ENCODE measurements at places on chromosomes 16 and 17.

DNA sequence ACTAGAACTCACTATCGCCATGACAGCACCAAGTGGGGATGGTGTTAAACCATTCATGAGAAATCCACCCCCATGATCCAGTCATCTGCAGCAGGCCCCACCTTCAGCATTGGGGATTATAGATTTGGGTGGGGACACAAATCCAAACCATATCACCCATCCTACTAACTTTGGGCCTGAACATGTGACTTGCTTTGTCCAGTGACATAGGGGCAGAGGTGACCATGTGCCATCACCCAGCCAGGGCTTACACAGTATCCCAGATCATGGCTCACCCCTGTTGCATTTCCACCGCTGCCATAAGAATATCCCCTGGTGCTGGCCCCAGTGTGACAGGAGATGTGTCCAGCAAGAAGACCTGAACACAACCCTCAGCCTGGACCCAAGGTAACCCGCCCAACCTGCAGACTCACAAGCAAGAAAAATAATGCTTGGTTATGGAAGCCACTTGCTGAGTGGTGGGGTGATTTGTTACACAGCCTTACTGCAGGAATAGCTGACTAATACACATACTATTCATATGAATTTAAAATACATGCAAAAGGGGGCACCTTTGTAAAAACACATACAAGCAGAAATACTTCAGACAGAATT is 130.9 kb downstream of the GSG1L start:
- DNase-seq: no peak

DNA sequence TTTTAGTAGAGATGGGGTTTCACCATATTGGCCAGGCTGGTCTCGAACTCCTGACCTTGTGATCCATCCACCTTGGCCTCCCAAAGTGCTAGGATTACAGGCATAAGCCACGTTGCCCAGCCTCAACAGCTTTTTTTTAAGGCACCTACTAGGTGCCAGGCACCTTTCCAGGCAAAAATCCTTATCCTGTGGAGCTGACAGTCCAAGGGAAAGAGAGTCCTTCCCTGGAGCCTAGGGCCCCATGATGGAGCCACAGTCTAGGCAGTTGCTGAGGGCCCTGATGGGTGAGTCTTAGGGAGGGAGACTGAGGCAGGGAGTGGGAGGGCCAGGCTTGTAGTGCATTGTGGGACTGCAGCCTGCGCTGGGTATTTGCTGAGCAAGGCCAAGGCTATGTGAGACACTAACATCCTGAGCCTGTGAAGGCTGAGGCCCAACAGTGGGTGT is 79.6 kb upstream of the TOB1 start:
- DNase-seq: no peak

DNA sequence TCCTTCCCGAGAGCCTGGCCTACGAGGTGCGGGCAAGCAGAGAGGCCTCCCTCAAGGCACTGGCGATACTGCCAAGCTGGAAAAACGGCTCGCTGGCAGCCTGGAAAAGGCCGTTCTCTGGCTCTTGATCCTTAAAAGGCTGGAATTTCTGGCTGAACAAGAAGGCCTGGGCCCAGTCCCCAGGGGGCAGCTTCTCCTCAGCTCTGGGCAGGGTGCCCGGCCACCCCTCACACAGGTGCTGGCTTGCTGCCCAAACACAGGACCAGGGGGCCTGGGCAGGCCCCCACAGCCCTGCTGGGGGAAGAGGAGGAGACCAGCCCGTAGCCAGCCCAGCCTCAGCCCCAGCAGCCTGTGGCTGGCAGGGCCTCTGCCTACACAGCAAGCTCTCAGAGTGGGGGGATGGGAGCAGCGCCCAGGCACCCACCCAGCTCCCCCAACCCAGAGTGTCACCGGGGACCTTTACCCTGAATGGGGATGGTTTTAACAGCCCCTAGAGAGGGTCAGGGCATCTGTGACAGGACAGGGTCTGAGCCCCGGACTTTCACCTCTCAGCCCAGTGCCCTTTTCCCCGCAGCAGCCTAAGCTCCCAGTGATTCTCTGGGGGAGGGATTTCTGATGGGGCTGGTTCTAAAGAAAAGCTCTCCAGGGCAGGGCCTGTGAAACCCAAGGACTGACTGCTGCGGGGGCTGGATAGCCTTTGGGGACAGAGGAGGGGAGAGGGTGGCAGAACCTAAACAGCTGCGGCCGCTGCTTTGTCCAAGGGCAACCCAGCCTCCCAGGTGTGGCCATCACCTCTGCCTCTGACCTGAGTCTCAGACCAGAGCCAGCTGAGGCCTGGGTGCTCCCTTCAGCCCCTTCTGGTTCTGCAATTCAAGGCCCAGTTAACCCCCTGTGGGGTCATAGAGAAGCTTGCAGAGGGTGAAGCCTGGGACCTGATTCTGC is 38.6 kb upstream of the TOB1 start:
- no peak for DNase-seq

- DNase-seq: no peak
Measured at GRCh38 chr17:38981636-38982035, 14.4 kb upstream of the FBXO47 start.

- DNase-seq: no peak
Measured at GRCh38 chr17:10013365-10014112, 108.5 kb upstream of the RCVRN start.

- no peak for DNase-seq
Measured at GRCh38 chr16:81201267-81201666, 37.2 kb upstream of the BCO1 start.

DNA sequence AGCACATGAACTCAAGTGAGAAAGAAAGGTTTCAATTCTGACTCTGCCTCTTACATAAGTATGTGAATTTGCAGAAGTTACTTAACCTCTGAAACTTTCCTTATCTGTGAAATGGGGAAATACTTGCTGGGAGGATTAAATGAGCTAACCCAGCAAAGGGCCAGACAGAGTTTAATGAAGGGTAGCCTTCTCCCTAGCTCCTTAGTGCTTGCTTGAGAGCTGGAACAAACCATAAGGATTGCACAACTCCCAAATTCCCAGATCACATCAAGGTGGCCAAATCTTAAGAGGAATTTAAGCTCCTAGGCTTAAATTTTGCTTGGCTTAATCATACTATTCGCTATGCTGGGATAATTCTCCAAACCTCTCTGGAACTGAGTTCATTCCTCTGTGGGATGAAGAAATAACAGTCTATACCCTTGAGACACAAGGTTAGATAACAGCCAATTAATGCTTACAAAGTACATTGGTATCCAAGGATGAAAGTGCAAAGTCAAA is 11.8 kb upstream of the WSB1 start:
- DNase-seq: no peak

- DNase-seq: no peak
Measured at GRCh38 chr16:77588389-77588788, 133.9 kb upstream of the NUDT7 start.

DNA sequence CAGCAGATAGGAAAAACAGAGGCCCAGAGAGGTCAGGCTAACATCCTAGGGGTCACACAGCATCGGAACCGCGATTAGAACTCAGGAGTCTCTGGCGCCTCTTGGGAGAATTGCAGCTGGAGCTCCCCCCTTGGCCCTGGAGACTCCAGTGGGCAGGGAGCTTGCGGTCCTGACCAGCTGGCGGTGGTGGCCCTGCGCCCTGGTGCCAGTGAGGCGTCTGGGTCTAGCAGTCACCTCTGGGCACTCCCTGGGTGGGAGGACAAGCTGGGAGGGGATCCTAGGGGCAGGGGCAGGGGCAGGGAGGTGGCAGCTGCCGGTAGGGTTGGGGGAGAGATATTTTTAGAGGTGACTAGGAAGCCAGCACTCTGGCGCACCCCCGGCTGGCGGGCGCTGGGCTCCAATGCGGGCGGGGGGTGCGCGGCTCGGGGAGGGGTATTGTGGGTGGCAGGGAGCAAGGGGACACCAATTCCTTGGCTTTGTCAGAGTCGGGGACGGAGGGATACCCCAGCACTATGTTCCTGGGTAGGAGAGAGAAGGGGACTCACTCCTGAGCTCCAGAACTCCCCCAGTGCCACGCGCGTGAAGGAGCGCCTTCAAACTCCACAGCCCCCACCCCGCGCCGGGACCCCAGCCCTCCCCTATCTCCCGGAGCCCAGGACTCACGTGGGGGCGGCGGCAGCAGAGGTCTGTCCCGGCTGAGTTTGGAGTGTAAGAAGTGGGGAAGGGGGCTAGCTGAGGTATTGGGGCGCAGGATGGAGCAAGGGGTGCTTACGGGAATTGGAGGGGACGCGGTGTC is 584 bp downstream of the PHOSPHO1 start:
- no peak for DNase-seq

- DNase-seq: no peak
Measured at GRCh38 chr17:53127331-53127730, 695.4 kb upstream of the KIF2B start.

DNA sequence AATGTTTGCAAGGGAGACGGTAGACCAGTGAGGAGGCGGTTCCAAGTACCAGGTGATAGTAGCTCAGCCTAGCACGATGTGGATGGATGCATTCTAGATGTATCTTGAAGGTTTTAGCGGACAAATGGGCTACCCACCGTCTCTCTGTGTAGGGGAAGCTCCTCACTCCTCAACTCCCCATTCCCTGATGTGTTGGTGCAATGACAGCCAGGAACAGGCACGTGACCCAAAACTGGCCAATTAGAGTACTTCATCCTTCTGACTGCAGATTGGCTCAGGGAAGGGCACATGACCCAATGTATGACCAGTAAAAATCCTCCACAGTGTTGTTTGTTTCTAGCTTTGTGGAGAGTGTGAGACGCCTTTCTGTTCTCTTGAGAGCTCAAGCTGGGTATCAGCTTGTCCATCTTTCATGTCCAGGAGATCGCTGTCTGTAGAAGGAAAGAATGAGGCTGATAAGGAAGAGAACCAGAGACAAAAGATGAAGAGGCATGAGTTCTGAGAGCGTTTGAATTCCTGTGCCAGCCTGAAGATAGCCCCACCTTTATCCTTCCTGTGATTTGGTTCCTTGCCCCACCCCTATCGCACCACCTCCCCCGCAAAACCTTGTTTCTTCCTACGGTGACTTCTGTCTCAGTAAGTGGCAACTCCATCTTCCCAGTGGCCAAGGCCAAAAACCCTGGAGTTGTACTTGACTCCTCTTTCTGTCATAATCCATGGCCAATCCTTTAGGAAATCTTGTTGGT is 2.3 kb upstream of the BORCS6 start:
- peak; percentile 96 for DNase-seq

GRCh38 chr16:55575496-55575895 is 9.0 kb downstream of the CAPNS2 start:
- DNase-seq: peak; percentile 61

GRCh38 chr16:66274335-66275110 is 92.0 kb upstream of the CDH5 start:
- no peak for DNase-seq

DNA sequence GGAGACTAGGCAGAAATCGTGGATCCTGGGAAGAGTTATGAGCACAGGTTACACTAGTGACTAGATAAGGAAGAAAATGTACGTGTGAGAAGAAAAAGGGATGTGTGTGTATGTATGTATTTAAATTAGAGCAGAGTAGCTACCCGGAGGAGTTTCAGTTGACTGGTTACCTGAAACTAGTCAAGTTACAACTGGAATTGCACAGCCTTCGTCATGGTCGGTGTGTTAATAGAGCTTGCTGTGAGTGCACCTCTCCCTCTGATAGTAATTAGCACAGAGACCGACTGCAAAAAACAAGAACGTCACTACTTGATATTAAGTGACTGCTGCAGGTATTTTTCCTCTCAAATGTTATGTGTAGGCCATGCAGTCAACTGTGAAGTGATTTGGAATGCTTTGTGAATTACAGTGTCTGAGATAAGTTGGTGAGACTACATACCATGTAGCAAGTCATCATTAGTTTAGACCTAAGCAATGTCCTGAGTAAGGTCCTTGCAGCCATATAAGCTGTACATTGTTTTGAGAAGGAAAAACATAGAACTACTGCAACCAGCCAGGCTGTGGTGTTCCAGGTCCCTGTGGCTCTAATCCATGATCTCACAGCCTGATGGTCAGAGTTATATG is 95.7 kb downstream of the WNT3 start:
- no peak for DNase-seq

DNA sequence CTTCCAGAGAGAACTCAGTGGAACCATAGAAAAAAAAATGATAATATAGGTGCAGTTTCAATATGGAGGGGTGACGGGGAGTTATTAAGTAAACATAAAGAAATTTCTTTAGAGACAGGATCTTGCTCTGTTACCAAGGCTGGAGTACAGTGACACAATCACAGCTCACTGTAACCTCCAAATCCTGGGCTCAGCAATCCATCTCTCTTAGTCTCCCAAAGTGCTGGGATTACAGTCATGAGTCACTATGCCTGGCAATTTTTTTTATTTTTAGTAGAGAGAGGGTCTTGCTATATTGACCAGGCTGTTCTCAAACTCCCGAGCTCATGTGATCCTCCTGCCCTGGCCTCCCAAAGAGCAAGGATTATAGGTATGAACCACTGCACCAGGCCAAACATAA is 48.8 kb downstream of the NLRC5 start:
- DNase-seq: no peak

All from skin of body (tissue), 3 donors.